ENCODE measurements at places on chromosomes 16 and 17. TPM values are rescaled to one million over a fixed set of nuclear protein-coding genes. Genes with fewer than 3 reads are reported as not detected.

Gene ARRB2
- total RNA-seq, result 8.5 TPM

Gene TSPAN10
- total RNA-seq, result 1.2 TPM

Gene CCL17
- total RNA-seq, result not detected

Gene CAMKK1
- 5.8 TPM for total RNA-seq

Measured in urinary bladder (tissue), 4 donors.